ENCODE measurements at places on chromosomes 1 and 21.

DNA sequence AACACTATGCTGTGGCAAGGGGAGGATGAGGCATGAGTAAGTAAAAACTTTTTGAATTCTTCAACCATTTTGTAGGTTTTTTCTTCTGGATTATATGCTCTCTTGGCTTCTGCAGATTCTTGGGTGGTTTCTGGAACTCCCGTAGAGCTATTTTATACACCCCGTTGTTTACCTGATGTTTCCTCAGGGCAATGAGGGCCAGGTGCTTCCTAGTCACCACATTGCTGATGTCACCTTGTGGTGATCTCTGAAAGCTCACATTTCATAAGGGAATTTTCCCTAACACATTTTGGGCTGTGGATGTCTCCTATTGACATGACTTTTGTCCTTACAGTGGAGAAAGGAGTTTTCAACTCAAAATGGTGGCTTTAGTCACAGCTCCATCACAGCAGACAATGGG is 356.6 kb downstream of the PLA2G4A start:
- DNase-seq: no peak

- DNase-seq: no peak
These were observed 526.7 kb upstream of the ADAMTS5 start for GRCh38 chr21:27493542-27493941.

DNA sequence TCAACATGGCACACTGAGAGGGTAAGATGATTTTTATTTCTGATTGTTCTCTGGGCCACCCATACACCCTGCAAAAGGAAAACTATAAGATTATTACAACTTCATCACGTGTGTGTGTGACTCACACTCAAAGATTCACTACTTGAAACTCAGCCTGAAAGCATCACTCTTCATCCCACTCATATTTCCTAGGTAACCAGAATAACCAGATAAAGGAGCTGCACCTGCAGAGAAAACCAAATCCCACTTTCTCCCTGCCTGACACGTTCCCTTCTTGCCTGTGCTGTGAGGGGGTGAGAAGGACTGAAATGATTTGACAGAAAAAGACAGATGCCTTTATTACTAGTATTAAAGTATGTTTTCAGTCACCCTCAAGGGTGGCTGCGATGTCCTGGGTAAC is 131.6 kb downstream of the TGFBR3 start:
- DNase-seq: no peak

DNA sequence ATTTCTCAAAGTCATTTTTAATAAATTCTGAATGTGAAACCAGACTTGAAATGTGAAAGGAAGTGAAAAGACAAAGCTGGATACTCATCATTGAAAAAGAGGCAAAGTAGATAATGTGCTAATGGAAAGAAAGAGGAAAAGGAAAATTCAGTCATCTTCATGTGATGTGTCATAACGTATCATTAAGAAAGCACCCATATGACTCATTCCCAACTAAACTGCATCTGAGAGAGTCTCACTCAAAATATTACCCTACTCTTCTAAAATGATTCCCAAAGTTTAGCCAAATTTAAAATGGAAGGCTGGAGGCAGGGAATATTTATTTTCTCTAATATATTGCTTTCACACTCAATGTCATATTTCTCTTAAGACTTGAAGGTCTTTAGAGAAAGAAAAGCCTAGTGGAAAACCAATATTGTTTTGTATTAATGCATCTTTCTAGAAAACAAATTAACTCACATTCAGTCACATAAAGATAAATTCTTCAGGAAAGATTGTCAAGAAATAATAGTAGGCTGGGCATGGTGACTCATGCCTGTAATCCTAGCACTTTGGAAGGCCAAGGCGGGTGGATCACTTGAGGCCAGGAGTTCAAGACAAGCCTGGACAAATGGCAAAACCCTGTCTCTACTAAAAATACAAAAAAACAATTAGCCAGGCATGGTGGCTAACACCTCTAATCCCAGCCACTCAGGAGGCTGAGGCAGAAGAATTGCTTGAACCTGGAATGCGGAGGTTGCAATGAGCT is 129.9 kb downstream of the SLC30A10 start:
- DNase-seq: no peak

GRCh38 chr1:13949546-13949945 is 249.6 kb downstream of the PRDM2 start:
- no peak for DNase-seq

DNA sequence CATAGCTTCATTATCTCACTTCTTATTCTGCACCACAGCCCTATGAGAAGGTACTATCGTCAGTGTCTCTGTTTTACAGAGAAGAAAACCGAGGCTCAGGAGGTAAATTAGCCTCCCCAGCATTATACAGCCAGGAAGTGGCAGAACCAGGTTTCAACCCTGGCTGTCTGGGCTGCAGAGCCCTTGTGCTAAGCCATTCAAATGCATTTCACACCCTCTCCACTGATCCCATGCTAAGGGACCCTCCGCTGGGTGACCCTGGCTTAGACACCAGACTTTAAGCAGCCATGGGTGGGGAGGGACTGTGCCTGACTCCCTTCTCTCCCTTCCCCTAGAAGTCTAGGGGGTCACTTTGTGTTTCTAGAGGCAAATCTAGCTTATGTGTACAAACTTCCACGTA is 87.5 kb downstream of the RRAGC start:
- no peak for DNase-seq

DNA sequence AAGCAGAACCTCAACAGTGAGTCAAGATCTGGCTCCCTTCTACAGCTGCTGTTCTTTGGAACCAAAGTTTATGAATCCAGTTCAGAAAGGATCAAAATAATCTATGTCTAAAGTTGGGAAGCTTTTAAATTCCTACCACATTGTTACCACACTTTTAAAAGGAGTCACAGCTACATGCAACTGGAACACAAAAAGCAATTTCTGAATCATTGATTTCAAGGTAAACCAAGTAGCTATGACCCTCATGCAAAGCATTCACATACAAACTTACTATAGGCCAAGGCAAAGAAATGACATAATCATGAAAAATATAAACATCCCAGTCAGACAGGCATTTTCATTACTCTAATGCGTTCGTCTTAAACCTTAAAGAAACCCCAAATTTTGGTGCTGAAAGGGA is 3.5 kb downstream of the SIPA1L2 start:
- no peak for DNase-seq

DNA sequence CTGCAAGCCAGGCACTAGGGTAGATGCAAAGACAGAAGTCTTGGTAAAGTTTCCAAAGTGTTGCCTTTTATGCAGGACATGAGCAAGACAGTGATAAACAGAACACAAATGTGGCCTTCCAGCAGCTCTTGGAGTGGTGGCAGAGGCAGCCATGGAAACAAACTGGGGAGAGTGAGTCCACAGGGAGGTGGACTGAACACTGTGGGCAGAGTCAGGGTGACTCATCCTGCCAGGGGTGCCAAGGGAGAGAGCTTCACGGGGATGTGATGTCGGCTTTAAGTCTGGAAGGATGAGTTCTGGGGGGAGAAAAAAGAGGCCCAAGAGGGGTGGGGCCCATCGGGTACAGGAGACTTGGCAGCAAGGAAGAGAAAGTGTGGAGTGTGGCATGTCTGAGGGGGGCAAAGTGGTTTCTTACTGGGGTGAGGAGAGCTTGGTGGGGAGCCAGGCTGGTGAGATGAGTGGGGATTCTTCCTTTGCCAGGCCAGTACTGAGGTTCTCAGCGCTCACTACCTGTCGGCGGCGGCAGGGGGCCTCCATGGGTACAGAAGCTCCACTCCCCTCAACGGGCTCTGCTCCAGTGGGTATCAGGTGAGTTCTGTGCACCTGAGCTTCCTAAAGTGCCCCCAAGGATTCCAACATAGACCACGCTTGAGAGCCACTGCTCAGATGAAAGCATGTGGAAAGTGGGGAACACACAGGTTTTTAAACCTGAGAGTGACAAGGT is 41.8 kb downstream of the KIAA0040 start:
- no peak for DNase-seq

DNA sequence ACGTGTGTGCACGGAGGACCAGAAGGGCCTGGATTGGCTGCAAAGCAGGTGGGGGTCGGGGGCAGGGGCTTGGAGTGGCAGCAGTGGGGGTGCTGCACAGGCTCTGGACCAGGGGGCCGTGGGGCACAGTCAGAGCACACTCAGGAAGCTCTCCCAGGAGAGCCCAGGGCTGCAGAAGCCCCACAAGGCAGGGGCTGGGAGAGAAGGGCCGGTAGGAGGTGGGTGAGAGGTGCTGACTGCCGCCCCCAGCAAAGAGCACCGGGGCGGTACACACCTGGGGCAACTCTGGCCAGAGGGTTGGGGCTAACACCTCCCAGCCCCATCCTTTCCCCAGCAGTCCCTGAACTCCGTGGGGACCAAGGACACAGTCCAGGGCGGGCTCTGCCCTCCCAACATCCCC is 13.9 kb downstream of the CHD5 start:
- DNase-seq: no peak

DNA sequence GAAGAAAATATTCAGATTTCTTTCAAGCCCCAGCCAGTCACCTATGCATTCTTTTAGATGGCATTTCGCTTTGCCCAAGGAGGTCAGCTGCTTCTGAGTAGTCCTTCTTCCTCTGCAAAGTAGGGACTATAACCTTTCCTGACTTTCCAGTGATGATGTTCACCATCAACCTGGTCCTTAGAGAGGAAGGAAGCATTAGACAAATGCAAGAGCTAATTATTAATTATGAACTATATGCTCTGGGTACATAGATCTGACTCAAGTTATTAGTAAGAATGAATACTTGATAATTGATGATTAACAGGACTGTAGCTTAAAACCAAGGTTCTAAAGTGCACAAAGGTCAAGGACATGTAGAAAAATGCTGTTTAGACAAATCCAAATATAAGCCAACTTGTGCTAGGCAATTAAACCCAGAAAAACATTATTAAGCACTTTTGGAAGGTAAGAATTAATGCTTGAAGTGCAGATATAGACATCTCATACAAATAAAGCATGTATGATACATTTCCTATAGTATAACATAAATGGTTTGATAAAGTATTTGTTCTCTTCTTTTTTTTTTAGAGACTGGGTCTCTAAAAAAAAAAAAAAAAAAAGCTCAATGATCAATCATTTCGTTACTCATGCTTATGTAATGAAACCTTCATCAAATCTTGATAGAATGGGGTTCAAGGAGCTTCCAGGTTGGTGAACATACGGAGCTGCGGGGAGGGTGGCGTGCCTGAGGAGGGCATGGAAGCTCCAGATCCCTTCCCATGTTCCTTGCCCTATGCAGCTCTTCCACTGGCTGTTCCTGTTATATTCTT is 11.2 kb upstream of the AGMAT start:
- no peak for DNase-seq

DNA sequence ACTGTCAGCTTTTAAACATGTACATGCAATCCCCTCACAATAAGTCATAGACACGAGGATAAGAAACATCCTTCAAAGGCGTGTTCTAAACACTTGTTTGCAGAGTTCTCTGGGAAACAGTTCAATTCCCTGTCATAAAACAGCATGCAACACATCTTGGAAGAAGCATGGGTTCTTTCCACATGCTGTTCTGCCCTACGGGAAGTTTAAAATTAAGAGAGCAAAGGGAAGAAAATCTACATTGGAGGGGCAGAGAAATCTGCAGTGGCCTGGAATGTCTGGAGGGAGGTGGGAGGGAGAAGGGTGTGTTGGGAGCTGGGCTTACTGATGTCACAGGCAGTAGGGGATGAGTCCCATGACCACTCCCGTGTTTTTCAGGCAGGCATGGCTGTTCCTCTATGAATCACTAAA is 98.3 kb upstream of the SLC2A1 start:
- no peak for DNase-seq

- DNase-seq: no peak
These were observed 165.4 kb upstream of the DPT start for GRCh38 chr1:168894397-168894903.

GRCh38 chr1:155140630-155140953 is 261 bp upstream of the DPM3 start:
- DNase-seq: no peak

DNA sequence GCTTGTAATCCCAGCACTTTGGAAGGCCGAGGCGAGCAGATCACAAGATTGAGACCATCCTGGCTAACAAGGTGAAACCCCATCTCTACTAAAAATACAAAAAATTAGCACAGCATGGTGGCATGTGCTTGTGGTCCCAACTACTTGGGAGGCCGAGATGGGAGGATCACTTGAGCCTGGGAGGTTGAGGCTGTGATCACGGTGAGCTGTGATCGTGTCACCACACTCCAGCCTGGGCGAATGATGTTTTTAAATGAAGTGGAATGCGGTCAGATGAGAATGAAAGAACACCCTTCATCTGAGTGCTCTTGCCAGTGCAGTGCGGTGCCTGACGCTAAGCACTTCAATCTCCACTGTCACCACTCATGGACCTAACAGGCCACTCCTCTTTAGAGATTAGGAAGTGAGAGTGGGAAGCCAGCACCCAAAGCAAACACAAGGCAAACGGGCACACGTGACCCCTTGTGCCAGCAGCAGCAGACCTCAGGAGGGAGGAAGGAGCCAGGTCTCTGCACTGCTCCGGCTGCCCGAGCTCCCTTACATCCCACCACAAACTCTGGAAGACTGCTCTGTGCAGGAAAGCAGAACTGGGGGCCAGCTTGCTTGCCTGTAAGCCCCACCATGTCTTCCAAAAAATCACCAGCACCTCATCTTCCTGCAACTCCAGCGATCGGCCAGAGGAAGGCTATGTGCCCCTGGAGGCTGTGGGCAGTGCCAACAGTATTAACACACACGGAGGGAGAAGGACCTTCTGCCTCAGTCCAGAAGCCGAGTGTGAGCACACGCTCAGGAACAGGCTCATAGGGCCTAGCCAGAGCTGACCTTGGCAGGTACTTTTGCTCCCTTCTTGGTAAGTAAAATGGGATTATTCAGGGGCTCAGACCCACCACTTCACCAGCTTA is 9.7 kb downstream of the CTNNBIP1 start:
- no peak for DNase-seq

- DNase-seq: no peak
These were observed 37.5 kb downstream of the HLCS start for GRCh38 chr21:36928960-36929359.

DNA sequence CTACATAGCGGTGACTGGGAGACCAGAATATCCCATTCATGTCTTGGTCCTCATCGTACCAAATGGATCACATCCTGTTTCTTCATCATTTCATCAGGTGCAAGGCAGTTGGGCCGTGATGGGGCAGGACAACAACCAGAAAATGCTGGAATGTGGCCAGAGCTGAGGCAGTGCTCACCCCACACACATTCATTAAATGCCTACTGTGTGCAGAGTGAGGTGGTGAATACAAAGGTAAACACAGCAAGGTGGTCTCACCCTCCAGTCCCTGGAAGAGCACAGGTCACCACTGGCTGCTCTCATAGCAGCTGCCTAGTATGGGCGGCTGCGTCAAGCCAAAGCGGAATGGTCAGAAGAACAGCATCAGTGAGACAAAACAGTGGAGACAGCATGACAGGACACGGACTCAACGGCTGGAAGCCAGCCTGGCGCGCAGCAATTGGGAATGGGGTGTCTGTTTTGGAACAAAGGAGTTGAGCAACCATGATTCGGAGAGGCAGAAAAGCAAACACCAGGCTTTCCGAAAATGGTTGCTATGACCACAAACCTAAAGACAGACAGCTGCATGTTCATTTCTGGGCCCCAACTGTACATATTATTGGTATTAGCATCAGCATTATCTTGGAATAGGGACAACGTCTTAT is 5.6 kb upstream of the ADAMTSL4 start:
- DNase-seq: no peak

Data from activated CD8-positive, alpha-beta memory T cell treated with anti-CD3 and anti-CD28 coated beads for 4 hours (primary cell).